ENCODE measurements at places on chromosomes 2 and 18.

- no peak for DNase-seq
These were observed 5.6 kb downstream of the WNT10A start for GRCh38 chr2:218885981-218886947.

DNA sequence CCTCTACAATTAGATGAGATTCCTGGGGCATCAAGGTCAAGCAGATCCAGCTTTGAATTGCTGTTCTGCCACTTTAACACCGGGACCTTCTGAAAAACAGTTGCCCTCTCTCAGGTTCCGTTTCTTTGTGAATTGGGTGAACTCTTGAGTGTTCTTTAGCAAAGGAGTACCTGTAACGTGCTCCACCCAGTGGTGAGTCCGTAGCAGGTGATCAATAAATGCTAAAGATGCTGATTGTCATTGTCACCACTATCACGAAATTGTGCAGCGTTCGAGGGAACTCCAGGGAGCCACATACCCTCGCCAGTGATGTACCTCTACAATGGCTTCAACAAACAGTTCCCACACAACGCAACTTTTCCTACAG lies 81.9 kb downstream of the TCF7L1 start:
- no peak for DNase-seq

DNA sequence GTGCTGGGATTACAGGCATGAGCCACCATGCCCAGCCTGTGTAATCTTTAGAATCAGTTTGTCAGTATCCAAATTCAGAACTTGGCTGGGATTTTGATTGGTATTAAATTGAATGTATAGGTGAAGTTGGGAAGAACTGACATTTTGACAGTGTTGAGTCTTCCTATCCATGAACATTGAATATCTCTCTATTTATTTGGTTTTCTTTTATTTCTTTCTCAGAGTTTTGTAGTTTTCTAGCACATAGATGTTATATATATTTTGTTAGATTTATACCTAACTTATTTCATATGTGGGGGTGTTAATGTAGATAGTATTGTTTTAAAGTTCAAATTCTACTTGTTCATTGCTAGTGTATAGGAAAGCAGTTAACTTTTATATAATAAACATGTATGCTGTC lies 31.5 kb downstream of the CEP192 start:
- DNase-seq: no peak

DNA sequence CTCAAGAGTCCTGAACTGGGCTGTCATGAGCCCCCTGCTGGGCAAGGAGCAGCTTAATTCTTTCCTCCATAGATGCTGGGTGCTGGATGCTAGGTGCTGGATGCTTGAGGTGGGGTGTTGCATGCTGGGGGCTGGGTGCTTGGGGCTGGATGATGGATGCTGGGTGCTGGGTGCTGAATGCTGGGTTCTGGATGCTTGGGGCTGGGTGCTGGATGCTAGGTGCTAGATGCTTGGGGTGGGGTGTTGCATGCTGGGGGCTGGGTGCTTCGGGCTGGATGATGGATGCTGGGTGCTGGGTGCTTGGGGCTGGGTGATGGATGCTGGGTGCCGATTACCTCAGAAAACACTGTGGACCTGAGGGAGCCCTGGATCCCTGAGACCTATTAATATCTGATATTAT lies 837.7 kb downstream of the GALR1 start:
- no peak for DNase-seq

DNA sequence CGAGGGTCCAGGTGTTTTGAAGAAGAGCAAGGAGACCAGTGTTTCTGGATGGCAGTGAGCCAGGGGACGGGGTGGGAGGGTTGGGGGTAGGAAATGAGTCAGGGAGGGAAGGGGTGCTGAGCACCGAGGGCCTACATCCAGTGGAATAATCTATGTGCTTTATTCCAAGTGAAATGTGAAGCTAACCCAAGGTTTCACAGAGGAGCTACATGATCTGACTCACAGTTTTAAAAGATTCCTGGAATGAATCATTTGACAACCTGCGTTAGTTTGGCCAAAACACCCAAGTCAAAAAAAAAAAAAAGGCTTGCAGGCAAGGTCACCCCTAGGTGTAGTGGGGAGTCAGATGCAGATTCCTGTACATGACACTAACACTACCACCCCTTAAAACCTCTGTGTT lies 419.7 kb upstream of the MEX3C start:
- DNase-seq: no peak

DNA sequence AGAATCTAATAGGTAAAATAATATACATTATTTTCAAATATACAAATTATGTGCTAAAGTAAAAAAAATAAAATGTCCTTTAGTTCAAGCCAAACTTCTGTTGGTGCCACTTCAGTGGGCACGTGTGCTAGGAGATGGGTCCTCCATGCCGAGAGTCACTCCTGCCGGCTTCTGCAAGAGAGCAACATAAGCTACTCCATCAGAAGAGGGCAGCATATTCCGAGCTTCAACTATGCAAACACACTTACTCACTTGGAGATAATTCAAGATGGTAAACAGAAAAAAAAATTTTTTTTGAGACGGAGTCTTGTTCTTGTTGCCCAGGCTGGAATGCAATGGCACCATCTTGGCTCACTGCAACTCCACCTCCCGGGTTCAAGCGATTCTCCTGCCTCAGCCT lies 24.4 kb downstream of the CNOT11 start:
- DNase-seq: no peak

DNA sequence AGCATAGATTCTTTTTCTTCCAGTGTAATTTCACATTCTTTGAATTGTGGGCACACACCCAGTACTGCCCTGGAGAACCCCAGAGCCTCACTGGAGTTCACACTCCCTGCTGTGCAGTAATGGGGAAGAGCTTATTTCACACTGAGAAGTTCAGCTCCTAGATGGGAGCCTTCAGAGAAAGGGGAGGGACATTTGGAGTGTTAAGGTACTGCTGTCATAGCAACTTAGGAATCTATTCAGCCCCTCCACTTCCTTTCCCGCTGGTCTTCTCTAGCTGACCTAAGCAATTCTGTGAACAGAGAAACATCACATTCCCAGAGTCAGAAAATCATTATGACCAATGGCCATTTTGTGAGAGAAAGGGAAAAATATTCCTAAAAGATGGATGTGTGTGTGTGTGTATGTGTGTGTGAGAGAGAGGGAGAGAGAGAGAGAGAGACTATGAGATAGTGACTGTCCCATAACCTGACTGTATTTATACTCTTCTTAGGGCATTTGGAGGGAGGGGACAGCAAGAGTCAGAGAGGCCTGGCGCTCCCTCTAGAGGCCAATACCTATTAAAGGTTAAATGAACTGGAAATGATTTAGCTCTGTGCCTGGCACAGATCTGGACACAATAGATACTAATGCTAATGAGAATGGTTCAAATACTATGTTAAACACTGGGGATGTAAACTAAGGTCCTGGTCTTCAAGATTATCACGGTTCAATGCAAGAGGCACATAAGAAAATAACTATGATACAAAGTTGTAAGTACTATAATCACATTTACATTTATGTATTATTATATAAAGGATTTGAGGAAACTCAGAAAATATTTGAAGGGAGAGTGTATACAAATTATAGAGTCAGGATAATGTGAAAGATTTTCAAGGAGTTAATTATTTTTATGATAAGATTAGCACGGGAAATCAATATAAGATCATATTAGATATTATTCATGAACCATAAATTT lies 41.5 kb upstream of the RPE start:
- peak; percentile 63 for DNase-seq

- no peak for DNase-seq
These were observed 1568.7 kb upstream of the CELF4 start for GRCh38 chr18:39134255-39134654.

DNA sequence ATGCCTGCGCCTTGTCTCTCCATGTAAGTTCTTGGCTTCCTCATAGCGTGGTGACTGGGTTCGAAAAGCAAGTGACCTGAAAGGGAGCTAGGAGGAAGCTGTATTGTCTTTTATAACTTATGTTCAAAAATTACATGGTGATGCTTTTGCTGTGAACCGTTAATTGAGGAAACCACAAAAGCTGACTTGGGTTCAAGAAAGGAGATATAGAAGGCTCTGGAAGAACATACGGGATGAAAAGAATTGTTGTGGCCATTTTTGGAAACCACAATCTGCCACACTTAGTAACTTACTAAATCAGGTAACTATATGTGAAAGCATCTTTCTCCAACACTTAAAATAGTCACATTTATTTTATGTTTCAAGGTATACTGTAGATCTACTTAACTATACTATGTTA lies 177.0 kb upstream of the RBMS1 start:
- DNase-seq: no peak

DNA sequence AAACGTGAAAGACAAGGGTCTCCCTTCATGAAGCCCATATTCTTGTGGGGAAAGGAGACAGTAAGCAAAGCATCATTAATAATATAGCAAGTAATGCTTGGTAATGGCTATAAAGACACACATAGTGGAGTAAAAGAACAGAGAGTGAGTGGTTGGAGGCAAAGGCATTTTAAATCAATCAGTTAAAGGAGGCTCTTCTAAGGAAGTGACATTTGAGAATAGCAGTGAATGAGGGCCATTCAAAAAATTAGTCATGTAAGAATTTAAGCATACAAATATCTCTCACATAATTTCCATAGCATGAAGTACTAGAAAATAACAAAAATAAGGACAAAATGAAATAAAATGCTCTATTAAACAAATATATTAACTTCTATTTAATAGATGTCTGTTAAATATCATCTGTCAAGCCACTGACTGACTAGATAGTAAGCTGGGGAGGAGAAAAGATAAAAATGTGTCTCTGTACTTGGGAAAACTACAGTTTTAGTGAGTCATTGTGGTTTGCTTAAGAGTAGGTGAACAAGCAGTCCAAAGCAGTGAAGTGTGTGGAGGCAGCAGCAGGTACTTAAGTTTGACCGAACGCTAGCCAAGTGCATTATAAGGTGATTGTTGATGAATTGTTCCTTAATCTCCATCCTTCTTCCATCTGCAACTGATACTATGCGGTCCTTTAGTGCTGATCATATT lies 160.1 kb downstream of the PARD3B start:
- DNase-seq: no peak

DNA sequence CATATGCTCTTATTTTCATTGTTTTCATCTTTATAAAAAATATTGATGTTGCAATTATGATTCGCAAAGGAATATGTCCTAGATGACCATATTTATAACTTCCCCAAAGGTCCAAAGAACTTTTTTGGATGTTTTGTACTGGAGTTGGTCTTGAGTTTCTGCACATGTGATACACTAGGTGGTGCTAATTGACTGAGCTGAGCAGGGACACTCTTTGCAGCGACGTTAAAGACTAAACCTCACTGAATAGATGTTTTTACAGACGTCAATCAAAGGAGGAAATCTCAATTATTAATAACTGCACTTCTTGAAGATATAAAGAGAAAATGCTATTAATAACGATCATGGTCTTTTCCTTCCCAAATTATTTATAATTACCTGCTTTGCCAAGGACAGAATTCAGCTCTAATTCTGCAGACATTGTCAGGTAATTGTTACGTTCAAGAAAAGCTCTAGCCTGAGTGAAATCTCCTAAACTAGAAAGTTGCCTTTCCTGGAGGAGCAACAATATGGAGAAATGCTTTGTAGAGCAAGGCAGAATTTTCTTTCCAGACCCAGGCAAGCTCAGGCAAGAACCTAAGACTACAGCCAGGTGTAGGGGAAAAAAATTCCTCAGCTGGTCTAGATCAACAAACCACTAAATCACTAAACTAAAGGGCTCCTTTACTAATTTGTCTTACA lies 119.3 kb upstream of the RBBP8 start:
- DNase-seq: no peak

- DNase-seq: no peak
These were observed 17.1 kb downstream of the SNRPD1 start for GRCh38 chr18:21629089-21629832.

DNA sequence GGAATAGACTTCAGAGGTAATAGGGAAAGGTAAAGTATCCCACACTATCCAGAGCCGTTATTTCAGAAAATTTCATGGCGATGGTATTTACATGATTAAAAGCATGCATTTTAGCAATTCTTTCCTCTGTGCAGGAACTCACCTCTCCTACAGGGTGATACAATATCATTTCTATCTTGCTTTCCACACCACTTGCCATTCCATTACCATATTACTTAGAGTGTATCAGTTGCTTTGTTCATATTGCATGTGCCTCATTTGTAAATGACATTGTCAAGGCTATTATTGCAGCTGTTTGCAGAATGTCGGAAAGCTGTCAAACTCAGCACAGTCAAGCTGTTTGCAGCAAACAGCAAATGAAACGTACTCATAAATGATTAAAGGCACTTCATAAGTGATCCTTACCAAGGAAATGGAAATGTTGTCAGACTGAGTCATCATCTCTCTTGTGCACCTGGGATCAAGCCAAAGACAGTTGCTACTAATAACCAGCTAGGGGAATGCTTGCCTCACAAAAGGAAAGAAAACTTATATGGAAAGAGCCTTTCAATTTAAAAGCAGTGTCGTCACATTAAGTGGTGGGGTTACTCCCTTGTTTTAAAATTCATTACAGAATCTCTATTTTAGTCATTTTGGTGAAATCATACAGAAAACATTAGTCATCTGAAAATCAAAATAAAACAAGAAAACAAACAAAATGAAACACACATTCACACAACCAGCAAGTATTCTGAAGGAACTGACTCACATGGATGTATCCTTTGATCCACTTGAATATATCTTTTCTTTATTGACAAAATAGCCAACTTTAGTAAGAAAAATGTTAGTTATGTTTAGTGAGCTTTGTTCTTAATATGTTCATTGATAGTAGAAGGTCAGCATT lies 1064.1 kb upstream of the CNTNAP5 start:
- DNase-seq: no peak

- DNase-seq: no peak
These were observed 760.0 kb upstream of the FSHR start for GRCh38 chr2:49914281-49914680.

- DNase-seq: no peak
These were observed 284.8 kb downstream of the BCL11A start for GRCh38 chr2:60268661-60269060.

- no peak for DNase-seq
These were observed 117.7 kb upstream of the RAB12 start for GRCh38 chr18:8491516-8491915.

DNA sequence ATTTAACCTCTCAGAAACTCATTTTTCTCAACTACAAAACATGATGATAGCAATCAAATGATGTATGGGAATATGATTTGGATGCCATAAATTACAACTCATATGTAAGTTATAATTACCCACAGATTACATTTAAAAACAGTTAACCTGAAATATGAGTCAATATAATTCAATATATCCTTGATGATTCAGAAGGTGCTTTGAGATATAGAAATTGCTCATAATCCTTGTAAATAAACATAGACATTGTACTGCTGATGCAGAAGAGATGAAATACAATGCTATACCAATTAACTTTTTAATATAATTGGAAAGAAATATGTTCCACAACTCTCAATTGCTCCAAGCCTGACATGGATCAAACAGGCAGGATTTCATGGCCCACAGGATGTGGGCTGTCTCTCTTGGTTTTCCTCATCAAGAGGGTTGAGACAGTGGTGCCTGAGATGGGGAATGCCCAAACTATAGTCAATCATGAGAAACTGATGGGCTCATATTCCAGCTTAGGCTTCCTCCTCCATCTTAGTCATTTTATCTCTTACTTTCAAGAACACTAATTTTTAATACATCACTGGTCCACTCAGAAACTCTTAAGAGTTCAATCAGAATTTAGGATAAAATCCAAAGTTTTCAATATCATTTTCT lies 49.4 kb downstream of the NCKAP5 start:
- no peak for DNase-seq

GRCh38 chr2:177983183-177983788 lies 89.3 kb downstream of the PDE11A start:
- peak; percentile 33 for DNase-seq

GRCh38 chr2:17849275-17849674 lies 29.2 kb upstream of the KCNS3 start:
- no peak for DNase-seq
